ENCODE measurements at places on chromosomes 5 and 9.

GRCh38 chr9:121865884-121866283 lies 214.4 kb downstream of the DAB2IP start:
- DNase-seq = no peak

GRCh38 chr5:95439801-95440493 lies 48.8 kb downstream of the FAM81B start:
- no peak for DNase-seq

GRCh38 chr5:72379936-72380335 lies 59.8 kb downstream of the PTCD2 start:
- no peak for DNase-seq

DNA sequence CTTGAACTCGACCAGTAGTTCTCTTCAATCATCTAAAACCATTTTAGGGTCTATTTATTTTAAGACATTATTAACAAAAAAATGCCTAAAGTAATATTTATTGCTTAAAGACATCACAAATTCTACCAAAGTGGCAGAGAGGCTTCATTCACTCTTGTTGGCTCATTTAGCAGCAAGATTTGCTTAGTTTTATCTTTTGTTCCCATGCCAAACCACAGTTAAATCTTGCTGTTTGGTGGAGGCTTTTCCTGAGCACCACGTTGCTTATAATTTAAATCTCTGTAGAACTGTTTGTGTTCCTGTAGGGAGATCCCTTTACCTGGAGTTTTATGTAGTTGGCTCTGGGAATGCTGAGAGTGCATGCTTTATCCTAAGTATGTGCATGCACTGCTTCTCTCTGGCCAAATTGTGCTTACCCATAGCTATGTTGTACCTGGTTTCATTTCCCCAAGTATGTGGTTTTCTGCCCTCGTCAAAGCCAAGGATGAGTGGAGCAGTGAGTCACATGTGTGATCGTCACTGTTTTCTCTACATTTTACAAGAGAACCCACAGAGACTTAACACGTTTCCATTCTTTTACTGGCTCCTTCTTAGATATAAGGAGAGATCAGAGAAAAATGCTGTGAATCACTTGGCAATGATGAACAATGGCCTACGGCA lies 42.1 kb upstream of the MAST4 start:
- DNase-seq = no peak

GRCh38 chr5:173268750-173269432 lies 33.9 kb upstream of the NKX2-5 start:
- no peak for DNase-seq
